Stimulated activated CD8-positive, alpha-beta memory T cell treated with anti-CD3 and anti-CD28 coated beads, Interleukin-2, amount 100 ng/mL, for 1 hour (primary cell): ENCODE measurements at places on chromosomes 7 and 10.

DNA sequence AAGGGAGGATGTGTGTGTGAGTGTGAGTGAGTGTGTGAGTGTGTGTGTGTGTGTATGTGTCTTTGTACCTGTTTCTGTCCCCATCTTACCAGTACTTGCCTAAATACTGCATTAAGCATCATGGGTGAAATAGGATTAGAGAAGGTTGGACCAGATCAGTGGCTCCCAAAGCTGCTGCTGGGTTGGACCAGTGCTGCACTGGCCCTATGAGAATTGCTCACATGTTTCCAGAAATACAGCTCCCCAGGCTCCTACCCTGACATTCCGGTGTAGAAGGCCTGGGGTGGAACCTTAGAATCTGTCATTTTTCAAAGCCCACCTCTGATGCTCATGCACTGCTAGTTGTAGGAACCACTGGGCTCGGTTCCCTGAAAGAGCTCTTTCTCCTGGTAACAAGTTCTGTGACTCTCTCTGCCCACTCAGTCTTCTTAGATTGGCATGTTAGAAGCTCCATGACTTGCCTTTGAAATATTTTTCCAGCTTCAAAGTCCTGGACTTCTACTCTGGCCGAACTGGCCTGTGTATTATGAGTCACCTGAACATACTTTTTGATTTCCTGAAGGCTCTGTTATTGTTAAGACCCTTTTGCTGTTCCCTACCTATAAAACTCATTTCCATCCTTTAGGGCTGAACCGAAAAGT, 224.7 kb downstream of the CUX1 start:
- DNase-seq: no peak

DNA sequence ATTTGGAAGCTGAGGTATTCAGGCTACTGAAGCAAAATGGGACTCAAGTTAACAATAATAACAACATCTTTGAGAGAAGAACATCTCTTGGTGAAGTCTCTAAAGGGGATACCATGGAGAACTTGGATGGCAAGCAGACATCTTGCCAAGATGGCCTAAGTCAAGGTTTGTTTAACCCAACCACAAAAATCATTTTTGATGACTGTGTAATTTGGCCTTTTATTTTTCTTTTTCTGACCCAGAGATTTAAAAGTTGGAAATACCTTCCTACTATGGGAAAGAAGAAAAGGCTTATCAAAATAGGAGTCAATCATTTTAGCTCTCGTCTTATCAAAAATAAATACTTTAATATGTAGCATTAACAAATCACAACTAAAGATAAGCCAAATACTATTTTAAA, 72.4 kb downstream of the PON1 start:
- no peak for DNase-seq

DNA sequence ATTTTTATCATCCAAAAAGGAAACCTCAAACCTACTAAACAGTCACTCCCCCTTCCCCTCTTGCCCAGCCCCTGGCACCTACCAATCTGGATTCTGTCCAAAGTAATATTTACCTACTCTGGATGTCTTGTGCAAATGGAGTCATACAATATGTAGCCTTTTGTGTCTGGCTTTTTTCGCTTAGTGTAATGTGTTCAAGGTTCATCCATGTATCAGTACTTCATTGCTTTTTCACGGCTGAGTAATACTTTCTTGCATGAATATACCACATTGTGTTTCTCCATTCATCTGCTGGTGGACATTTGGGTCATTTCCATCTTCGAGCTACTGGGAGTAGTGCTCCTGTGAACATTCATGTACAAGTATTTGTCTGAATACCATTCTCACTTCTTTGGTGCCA, 113.6 kb downstream of the EEPD1 start:
- DNase-seq: no peak

DNA sequence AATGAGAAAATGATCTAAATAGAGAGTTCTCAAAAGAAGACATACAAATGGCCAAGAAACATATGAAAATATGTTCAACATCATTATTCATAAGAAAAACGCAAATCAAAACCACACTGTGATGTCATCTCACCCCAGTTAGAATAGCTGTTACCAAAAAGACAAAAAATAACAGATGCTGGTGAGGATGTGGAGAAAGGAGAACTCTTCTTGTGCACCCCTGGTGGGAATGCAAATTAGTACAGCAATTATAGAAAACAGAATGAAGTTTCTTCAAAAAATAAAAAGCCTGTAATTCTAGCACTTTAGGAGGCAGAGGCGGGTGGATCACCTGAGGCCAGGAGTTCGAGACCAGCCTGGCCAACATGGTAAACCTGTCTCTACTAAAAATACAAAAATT, 199.3 kb downstream of the PARD3 start:
- DNase-seq: no peak

- DNase-seq: no peak
These were observed 178.4 kb downstream of the SH3PXD2A start for GRCh38 chr10:103676851-103677417.

DNA sequence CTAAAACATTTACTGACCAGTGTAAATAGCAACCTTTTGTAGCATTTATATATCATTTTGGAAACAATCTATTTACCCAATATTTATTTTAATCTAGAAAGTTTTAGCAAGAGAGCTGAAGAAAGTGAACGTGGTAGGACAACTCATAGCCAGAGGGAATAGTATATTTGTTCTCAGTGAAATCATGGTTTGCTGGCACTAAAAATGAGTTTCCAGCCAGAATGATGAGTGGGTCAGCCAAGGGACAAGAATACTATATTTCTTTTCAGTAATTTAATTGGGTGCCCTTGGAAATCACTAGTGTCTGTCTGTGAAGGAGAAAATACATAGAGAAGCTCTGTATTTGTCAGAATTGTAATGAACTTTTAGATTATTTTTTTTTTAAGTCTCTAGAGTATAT, 74.9 kb downstream of the MINPP1 start:
- no peak for DNase-seq

- no peak for DNase-seq
These were observed 135.2 kb downstream of the ADCY1 start for GRCh38 chr7:45709168-45710042.

GRCh38 chr10:75865413-75866299, 434.2 kb downstream of the LRMDA start:
- no peak for DNase-seq

GRCh38 chr7:32928785-32929298, 28.4 kb upstream of the FKBP9 start:
- DNase-seq: no peak

- no peak for DNase-seq
These were observed 110.3 kb downstream of the MBL2 start for GRCh38 chr10:52662256-52662655.

- no peak for DNase-seq
These were observed 22.9 kb downstream of the BTBD16 start for GRCh38 chr10:122293961-122294380.

GRCh38 chr7:39890411-39890810, 59.6 kb upstream of the CDK13 start:
- DNase-seq: no peak

- DNase-seq: no peak
These were observed 39.1 kb downstream of the DOCK4 start for GRCh38 chr7:112167147-112167546.

- DNase-seq: no peak
These were observed 126.4 kb upstream of the SDK1 start for GRCh38 chr7:3174515-3175284.

DNA sequence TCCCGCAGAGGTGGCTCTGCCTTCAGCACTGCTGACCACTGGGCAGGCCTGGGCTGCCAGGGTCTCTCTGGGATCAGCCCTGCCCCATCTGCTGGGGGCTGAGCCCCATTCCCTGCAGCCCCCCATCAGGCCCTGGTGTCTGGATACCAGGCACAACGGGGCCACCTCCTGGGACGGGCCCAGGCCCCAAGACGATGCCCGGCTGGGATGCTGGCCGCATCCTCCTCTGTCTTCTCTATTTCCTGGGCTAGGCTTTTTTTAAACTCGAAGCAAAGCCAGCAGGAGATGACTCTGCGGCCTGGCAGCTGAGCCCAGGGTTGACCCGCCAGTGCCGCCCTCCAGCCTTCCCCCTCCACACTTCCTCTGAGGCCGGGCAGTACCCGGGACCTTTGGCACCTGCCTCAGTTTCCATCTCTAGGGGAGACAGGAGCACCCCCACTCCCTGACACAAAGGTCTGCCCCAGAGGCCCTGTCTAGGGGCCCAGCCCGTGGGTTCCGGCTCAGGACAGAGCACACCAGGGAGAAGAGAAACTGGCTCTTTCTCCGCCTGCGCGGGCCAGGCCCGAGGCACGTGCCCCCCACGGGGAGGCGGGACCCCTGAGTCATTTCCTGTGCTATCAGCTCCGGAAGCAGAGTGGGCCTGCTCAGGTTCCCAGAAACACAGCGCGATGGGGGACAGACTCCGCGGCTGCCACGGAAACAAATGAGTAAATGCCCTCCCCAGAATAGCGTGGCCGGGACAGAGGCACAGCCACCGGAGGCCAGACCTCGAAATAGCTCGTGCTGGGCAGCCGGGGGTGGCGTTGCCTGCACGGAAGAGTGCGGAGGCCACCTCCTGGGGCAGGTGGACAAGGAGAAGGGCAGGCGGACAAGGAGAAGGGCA, 84.6 kb upstream of the PDGFA start:
- peak; percentile 93 for DNase-seq

DNA sequence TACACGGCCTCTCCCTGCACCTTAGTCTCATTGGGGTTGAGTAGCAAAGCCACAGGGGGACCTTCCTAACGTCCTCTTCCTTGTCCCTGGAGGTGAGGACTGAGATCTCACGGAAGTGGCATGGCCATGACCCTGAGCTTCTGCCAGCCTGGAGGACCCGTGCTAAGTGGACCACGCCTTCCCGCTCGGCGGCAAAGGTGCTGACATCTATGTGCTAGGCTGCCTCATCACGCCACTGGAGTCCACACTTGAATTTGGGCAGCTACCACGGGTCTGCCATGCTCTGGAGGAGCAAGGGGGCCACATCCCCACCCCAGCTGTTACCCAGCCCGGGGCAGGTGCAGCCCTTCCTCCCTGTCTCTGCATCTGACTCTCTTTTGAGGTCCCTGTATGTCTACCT, 15.3 kb downstream of the GHRHR start:
- DNase-seq: no peak

- DNase-seq: no peak
These were observed 93.4 kb downstream of the SEMA3C start for GRCh38 chr7:80825499-80825898.
